Urinary bladder (tissue), 4 donors: ENCODE measurements at places on chromosomes 11 and 22.
A peak's percentile ranks its signal among the peaks of the same experiment; 100 is the strongest.

DNA sequence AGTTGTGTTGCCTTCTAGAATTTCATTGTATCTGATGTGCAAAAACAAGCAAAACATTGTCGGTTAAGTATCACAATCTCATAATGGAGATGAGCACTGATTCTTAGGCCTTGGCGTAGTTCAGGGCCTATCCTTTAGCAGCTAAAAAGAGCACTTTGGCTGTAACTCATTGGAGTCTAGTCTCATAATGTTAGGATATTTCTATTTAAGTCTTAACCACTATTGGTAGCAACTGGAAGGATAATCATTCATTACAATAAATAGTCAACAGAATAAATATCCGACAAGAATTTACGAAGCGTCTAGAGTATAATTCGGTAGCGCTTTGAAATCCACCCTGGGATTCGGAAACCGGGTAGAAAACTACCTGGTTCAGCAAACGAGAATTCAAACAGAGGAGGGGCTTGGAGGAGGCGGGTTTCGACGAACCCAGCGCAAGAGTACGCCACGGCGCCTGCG lies 461 bp upstream of the EED start:
- DNase-seq: peak; percentile 91

DNA sequence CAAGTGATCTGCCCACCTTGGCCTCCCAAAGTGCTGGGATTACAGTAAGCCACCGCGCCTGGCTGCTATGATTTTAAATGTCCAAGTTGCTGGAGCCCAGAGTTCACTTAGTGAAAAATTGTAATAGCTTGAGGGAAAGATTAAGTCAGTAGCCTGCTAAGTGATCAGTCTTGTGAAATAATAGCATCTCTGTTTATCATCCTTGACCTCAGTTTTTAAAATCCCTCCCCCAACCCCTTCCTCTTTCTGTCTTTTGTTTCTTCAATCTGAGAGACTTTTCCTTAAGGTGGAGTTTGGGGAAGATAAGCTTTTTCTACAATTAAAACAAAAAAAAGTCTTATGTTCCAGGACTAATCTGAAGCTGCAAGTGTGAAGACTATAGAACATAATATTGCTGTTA lies 6.4 kb downstream of the HIPK3 start:
- no peak for DNase-seq

GRCh38 chr11:71928737-71929443 lies at the start of gene RNF121:
RNF121 (plus strand) TSS chr11:71929046; CDS start chr11:71929062, 16 bp downstream.
- peak; percentile 92 for DNase-seq

DNA sequence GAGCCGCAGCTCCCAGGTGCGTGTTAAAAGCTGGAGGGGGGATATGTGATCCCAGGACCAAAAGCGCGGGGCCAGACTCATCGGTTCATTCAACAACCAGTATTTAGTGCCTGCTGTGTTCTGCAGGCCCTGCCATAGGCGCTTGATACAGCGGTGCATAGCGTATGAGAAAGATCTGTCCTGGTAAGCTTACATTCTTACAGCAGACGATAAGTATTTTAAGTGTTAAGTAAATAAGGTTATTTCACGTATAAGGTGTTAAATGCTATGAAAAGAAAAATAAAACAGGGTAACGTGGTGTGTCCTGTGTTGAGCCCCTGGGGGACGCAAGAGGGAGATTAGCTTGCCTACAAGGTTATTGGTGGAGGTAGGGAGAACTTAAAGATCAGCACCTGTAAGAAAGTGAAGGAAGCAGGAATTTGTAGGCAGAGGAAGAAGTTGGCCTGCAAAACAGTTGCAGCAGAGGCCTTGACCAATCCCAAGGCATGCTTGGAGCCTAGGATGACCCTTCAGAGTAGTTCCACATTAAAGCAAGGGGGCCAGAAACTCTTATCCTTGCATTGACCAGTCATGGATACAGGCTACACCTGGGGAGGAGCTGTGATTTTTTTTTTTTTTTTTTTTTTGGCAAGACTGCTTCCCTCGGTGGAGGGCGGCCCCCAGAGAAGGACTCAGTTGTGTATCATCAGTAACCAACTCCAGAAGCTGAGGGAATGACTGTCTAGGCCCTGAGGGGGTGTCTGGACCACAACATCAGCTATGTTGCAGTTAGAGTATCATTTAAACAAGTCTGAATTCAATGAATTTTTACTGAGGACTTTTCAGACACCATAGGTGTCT lies 487 bp upstream of the LIPT2 start:
- peak; percentile 17 for DNase-seq

DNA sequence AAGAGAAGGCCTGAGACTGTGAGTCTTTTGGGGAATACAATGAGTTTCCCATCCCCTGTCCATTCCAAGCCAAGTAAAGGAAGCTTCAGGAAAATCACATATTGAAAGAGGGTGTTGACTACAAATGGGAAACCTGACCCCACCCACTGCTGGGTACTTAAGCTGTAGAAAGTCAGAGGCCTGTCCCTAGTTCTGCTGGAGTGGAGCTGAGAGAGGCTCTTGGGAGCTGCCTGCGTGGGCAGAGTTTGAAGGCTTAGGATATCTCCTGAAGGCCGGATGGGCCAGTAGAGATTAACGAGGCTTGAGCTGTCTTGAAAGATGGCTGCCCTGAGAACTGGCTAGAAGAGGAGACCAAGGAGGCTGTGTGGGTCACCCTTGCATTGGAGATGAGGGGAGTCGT lies 176.2 kb upstream of the NECTIN1 start:
- no peak for DNase-seq

GRCh38 chr22:49326558-49326957 lies 501.1 kb downstream of the BRD1 start:
- DNase-seq: no peak

GRCh38 chr11:77813256-77813655 lies 7.3 kb downstream of the RSF1 start:
- no peak for DNase-seq

- no peak for DNase-seq
Observed at GRCh38 chr11:1870721-1871466, 18.0 kb downstream of the LSP1 start.

GRCh38 chr11:111676878-111677585 lies 74.8 kb downstream of the SIK2 start:
- DNase-seq: no peak

DNA sequence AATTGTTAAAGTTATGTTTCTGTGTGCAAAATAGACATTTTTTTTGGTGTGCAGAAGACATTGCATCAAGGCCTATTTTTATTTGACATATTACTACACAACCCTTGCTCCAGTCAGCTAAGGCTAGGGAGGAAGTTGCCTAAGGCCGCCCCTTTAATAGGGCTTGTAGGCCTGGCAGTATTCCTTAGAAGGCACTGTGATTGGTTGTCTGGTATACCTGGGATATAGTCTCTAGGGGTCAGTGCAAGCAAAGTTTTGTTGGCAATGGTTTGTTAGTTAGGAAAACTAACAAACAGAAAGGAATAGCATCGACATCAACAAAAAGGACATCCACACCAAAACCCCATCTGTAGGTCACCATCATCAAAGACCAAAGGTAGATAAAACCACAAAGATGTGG lies 16.9 kb downstream of the CCDC15 start:
- no peak for DNase-seq

DNA sequence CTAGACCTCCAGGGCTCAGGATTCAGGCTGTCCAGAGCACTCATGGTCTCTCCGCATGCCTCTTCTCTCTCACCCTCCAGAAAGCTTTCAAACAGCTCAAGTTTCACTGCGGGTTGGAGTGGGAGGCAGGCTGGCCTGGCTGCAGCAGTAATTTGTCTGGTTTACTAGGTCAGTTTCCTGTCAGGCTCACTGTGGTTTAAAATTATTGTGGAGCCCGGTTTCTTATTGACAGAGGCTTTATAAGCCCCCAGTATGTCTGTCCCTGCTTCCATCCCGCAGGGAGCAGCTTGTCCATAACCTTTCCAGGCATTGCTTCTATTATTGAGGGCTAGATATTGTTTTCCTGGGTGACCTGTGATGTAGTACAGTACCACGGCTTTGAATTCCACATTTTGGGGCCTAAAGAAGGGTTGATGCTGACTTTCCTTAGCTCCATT lies 235.3 kb upstream of the SORL1-AS1 start:
- peak; percentile 43 for DNase-seq

GRCh38 chr11:122082205-122082604 lies 33.8 kb downstream of the BLID start:
- DNase-seq: no peak

GRCh38 chr22:46828323-46828900 lies 66.0 kb downstream of the TBC1D22A start:
- no peak for DNase-seq

GRCh38 chr22:38984224-38984623 lies 2.1 kb downstream of the APOBEC3B start:
- DNase-seq: no peak

- no peak for DNase-seq
Observed at GRCh38 chr11:119323532-119324033, 6.7 kb upstream of the MCAM start.

GRCh38 chr11:30586251-30587144 lies at the start of gene MPPED2:
MPPED2 (minus strand) TSS chr11:30586353; CDS start chr11:30580373, 5,980 bp downstream.
- DNase-seq: no peak

- no peak for DNase-seq
Observed at GRCh38 chr22:22936180-22936914, 48.7 kb downstream of the IGLL5 start.

DNA sequence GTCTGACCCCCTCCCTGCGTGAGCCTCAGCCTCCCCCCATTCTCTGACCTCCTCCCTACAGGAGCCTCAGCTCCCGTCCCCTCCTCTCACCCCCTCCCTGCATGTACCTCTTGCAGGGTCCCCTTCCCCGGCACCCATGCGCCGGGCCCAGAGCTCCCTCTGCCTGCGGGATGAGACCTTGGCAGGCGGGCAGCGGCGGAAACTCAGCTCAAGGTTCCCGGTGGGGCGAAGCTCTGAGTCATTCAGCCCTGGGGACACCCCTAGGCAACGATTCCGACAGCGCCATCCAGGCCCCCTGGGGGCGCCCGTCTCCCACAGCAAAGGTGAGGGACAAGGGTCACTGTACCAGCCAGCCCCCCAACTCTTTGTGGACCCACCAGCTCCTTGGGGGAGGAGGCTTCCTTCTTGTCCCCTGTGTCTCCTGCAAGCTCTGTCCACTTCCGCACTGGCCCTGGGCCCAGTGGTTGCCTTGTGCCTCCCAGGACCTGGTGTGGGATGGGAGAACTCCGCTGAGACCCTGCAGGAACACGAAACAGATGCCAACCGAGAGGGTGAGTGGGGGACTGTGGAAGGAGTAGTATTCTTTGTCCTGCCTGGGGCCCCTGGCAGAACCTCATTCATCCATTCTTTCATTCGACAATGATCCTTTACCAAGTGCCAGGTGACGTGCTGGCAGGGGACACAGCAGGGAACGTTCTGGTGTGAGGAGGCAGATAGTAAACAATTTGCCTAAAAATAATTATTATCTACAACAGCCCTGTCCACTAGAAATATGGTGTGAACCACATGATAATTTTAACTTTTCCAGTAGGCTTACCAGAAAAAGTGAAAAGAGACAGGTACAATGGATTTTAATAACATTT lies 3.7 kb upstream of the RPS6KA4 start:
- DNase-seq: no peak

GRCh38 chr22:29130476-29130875 lies 57.6 kb downstream of the KREMEN1 start:
- no peak for DNase-seq

DNA sequence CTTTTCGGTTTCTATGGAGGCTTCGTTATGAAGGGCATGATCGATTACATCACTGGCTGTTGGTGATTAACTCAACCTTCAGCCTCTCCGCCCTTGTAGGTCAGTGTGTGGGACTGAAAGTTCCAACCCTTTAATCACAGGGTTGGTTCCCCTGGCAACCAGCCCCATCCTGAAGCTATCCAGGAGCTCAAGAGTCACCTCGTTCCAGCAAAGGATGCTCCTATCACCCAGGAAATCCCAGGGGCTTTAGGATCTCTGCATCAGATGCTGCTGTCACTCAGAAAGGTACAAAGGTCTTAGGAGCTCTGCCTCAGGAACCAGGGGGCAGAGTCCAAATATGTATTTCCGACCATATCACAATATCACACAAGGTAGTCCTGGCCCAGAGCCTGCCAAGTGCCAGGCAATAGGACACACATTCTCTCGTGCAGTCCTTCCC lies 123.5 kb upstream of the PARVA start:
- no peak for DNase-seq

DNA sequence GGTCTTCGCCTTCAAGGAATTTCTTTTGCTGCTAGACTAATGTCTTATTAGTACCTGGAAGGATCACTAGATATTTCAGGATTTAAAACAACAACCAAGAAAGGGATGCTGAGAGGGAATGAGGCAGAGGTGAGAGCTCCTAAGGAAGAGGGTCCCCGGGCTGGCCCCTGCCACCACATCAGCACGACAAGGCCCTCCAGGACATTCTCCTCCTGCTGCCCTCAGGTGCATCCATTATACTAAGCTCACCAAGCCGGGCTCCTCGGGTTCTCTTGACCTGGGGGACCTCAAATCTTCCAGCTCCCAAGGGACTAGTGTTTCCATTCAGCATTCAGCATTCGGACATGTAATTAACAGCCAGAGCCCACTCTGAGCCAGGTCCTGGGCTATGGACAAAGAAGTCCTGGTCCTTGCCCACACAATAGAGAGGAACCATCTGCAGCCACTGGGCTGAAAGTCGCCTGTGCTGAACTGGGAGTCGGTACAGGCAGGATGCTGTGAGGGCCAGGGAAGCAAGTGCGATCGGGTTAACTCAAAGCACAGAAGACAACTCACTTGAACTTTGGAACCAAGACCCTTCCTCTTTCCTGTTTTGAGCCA lies 29.4 kb upstream of the OAF start:
- DNase-seq: no peak

- no peak for DNase-seq
Observed at GRCh38 chr11:85021058-85021457, 606.1 kb downstream of the DLG2 start.

DNA sequence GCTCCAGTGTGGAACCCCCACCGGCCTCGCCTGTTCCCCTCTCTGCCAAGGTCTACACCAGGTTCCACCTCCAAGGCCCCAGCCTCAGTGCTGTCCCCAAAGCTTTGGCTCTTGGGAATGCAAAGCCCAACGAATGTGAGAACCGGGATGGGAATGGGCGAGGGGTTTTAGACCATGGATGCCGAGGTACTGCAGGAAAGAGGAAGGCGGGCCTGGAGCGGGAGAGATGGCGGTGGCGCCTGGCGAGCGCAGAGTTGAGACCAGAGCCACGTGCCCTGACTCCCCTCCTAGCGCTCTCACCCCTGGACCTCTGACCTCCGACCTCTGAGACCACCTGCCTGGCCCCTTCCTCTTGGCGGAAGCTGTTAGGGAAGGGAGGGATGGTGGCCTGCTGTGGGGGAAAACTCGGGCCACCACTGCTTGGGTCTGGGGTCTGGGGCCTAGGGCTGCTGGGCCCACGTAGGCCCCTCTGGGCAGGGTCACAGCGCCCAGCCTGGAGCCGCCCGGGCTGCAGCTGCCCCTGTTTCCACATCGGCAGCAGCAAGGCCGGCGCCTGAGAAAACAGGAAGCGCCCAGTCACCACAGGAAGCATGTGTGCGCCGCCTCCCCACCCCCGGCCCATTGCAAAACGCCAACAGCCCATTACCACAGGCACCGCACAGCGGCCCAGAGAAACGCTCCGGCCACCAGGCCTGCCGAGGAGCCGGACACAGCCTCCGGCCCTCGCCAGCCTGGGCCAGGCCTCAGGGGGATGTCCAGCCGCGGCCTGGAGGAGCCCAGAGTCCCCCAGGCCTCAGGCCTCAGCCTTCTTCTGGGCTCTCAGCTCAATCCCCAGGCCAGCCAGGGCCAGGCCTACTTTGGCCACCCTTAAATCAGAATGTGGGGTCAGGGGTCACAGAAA lies 13.8 kb upstream of the SLC39A13 start:
- DNase-seq: no peak

- DNase-seq: no peak
Observed at GRCh38 chr22:44664149-44664548, 37.9 kb upstream of the PRR5 start.
